ENCODE measurements at places on chromosomes 2 and 18.

GRCh38 chr2:33782395-33783230 lies 183.5 kb upstream of the FAM98A start:
- DNase-seq: no peak

DNA sequence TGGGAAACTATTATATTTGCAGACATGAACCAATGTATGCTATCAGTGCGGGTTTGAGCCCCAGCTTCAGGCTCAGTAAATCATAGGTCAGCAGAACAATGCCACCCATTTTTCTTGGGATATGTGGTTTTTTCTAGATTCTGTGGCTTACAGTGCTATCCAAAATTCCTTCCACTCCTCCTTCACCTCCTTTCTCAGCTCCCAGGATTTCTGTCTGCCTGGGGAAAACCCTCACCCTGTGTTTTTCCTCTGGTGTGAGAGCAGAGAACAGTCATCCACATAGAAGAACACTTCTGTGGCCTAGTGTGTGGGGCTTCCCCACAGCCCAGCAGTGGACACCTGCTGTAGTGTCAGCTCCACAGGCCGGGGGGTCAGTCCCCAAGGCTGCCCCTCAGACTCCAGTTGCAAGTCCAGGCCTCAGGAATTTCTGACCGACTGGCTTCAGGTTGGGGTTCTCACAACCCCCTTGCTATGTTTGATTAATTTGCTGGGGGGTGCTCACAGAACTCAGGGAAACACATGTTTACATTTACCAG lies 238.2 kb downstream of the LDLRAD4 start:
- DNase-seq: no peak

DNA sequence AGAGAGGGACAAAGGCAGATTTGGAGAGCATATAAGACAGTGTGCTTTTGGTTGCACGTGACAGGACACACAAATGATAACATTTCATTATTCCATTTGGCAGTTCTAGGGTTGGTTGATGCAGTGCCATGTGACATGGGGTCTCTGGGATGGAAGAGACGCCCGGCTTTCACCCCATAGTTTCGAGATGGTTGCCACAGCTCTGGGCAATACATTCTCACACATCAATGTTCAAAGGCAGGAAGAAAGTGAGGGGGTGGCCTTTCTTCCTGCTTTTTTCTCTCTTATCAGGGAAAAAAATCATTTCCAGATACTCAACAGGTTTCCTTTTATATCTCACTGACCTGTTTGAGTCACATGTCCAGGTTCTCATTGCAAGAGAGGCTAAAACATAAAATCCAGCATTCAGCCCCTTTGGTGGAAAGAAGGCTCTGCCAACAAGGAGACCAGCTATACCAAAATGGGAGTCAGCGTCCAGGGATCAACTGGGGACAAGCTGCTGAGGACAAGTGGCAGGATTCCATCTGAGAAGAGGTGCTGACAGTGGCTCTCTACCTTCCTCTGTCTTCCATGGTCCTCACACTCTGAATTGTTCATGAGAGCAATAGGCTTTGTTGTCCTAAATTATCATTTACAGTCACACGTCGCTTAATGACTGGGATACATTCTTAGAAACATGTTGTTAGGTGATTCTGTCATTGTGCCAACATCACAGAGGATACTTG lies 29.1 kb upstream of the ANKRD44 start:
- no peak for DNase-seq

DNA sequence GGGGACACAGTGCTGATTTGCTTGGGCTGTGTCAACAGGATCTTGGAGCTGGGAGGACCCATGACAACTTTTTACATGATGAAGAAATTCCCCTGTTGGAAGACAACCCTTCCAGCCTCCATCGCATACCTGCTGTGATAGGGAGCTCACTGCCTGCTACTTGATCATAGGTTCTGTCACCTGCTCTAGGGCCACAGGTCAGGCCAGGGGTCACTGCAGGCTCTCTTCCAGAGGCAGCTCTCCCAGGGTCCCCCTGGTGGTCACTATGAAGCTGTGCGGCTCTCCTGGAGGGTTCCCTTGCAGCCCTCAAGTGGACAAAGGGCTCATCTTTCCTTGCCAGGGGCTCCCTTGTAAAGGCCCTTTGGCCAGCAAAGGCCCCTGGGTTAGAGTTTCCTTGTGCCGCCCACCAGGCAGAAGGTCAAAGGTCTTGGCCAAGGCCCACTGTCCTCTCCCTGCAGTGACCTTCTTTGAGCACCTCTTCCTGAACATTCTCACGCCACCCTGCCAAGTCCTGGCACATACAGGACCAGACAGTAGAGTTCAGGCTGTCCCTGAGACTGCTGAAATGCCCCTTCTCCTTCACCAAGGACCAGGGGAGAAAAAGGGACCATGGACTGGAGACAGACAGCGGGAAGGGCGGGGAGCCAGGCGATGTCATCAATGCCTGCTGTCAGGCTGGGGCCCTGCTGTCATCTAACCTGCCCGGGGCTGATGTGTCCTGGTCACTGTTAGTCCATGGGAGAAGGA lies 345.1 kb downstream of the DYSF start:
- DNase-seq: no peak

- no peak for DNase-seq
Measured at GRCh38 chr2:187825-188224, 76.0 kb downstream of the SH3YL1 start.

DNA sequence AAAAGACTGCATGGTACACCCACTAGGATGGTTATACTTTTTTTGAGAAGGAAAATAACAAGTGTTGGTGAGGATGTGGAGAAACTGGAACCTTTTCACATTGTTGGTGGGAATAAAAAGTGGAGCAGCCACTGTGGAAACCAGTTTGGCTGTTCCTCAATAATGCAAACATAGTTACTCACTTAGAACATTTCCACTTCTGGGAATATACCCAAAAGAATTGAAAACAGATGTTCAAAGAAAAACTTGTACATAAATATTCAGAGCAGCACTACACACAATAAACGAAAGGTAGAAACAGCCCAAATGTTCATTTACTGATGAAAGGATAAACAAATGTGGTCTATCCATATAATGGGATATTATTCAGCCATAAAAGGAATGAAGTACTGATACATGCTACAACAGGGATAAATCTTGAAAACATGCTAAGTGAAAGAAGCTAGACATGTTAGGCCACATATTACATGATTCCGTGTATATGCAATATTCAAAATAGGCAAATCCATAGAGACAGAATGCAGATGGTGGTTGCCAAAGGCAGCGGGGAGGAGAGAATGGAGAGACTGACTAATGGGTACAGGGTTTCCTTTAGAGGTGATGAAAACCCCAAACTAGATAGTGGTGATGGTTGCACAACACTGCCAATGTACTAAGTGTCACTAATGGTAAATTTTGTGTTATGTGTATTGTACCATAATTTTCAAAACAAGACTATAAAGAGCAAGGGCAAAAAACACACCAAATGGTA lies 20.9 kb upstream of the LMAN1 start:
- DNase-seq: no peak

- DNase-seq: no peak
Measured at GRCh38 chr2:26001743-26002351, 19.6 kb upstream of the KIF3C start.

DNA sequence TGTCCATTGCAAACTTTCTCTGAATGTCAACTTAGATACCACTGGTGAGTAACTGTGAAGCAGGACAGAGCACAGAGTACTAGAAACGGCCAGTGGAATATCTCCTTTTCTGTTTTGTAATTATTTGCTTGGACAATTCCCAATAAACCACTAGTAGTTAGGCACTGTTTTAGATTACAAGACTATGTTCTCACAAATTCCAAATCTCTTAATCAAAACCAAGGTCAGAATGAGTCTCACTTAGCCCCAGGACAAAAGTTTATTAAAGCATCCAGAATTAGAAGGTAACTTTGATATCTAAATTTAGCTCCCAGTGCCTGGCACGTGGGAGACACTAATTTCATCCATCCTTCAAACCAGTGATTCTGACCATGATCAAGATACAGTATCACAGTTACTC lies 89.0 kb downstream of the ZNF521 start:
- DNase-seq: no peak

DNA sequence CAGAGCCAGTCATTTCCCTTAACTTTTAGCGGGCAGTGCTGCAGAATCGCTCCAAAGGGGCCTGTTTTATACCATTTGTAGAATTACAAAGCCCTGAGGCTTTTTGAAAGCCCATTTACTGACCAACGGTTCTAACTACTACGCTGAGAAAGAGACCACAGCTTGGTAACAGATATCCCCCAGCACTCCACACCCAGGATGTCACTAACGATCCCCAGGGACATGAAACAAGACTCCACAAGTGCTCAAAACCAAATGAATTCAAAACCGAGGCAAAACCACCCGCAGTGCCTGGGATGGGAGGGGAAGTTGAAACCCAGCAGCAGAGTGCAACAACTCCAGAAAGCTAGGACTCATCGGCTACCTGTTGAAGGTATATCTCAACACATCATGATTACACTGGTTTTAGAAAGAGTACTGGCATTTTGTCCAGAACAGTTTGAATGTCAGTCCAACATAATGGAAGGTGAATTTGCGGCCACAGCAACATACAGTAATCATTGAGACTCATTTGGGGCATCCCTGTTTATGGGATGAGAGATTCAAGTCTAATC lies 33.6 kb upstream of the LRP2 start:
- no peak for DNase-seq

DNA sequence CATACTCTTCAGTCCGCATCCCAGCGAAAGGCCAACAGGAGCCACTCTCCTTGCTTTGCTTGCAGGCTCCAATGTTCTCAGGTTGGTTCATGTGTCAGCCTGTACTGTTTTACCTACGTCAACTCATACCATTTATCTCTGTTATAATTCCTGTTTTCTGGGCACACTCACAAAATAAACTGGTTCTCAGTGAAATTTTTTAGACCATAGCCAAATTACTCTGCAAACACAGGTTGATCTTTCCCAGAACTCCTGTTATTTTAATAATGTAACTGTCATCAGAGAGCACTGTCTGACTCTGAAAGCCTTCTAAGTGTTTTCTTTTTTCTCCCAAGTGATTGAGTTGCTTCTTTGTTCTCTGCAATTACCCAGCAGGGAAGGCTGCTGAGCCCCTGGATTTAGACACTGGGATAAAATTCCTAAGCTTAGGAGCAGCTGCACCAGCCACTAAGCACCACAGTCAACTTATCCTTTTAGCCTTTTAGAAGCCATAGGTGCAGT lies 111.6 kb upstream of the PIEZO2 start:
- DNase-seq: no peak

DNA sequence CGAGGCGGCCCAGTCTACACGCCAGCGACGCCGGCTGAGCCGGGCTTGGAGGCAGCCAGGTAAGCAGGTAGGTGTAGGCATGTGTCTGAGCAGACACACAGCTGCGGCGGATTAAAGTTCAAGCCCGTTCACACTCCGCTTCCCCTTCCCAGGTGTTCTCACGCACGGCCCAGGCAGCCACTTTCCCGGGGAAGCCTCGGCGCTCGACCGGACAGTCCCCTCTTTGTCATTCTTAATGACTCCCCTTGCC lies 367 bp downstream of the TGFA start:
- DNase-seq: peak; percentile 13

DNA sequence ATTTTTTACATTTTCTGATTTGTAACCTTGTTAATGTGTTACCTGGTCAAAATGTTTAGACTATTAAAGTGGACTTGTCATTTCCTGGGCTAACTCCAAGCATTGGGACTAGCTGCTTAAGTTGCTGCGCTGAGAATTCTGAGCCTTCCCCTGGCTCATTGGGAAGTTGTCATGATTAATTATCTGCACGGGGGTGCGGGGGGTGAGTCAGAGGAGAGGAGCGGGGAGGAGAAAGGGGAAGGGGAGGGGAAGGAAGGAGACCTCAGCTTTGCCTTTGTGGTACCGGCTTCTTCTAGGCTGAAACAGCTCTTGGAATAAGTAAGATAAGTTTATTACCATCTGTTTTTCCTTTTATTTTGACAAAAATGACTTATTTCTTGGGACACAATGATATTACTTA lies 52.9 kb upstream of the APCDD1 start:
- no peak for DNase-seq
